ENCODE measurements at places on chromosomes 7 and 10.
A peak's percentile ranks its signal among the peaks of the same experiment; 100 is the strongest.

- no peak for DNase-seq
Observed at GRCh38 chr7:139852482-139852845, 23.4 kb downstream of the TBXAS1 start.

DNA sequence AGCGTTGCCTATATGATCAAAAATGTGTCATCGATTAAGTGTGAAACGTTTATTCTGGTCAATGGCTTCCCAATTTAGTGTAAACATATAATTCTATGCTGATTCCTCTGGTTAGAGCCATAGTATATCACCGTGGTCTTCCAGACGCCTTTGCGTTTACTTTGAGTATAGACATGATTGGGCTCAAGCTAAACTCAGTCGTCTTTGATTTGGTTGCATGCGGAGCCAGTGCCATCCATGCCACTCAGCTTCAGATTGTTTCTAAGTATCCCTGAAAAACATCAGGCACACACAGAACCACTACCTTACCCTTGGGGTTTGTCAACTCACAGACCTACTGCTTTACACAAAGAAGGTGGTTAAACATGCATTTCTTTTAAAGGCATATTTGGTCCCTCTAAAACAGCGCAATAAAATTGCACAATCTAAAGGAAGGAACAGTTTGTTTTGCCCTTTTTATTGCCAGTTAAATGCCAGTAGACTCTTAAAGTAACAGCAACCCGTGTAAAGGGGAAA, 273.6 kb upstream of the KLF6 start:
- DNase-seq = no peak

- DNase-seq = no peak
Observed at GRCh38 chr10:88833156-88833555, 18.5 kb downstream of the ANKRD22 start.

GRCh38 chr10:126290232-126290631, 98.0 kb downstream of the ADAM12 start:
- DNase-seq = no peak

DNA sequence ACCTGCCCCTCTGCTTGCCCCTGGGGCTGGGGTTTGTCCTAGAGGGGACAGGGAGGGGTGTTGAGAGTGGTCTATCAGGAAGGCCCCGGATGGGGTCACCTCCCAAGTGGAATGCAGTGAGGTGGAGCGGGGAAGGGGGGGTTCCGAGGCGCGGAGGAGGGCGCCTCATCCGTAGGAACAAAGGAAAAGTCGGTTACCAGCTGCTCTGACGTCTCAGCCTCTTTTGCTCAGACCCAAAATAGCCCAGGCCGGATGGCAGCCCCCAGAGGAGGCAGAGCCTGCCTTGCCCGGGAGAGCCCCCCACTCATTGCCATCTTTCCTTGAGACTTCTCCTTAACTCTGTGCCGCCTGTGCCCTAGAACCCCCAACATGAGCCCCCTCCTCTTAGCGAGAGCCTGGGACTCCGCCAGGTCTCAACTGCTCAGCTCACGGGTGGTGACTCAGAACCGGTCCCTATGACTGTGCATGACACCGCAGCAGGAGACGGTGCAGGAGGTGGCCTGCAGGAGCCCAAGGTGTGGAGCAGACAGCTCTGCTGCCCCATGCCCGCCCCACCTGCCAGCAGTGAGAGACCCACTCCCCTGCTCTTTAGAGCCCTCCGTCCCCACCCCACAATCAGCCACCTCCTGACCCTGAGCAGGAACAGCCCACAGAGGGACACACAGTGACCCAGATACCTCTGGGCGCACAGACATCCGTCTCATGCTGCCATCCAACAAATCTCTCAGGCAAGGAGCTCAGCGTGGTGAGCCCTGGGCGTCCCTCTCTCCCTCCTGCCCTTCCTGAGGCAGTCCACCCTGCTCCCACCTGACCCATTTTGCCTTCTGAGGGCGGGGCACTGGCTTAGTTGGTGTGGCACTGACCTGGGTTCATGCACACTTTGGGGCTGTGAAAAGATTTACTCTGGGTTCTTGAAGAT, 13.1 kb downstream of the STX1A start:
- no peak for DNase-seq

DNA sequence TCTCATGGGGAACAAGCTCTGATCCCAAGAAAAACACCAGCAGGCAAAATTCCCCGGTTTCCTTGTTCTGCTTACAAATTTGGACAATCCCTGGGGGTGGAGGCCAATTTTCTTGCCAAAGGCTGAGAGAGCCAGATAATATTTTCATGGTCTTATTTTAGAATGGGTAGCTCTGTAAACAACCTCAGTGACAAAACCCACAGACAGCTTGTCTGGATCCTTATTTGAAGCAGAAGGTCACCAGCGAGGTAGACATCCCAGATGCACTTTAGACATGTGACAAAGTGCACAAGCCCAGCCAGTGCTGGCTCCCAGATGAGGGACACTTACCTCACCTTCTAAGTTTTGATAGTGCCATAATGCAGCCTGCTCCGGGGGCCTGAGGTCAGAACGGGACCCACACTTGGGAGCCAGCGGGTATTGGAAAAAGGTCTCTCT, 102.6 kb upstream of the DDC start:
- no peak for DNase-seq

DNA sequence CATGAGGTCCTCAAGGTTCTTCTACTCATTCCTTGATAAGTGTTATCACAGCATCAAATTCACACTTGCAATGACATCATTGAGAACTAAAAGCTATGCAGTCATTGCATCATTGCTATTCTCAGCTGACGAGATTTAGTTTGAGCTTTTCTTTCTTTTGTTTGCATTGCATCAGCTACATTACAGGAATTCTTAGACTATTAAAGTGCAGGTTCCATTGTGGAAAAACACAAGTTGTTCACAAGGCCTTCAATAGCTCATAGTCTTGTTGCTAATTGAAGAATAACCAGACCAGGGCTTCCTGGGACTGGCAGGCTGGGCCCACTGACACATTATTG, 139.3 kb downstream of the CXCL12 start:
- DNase-seq = no peak

- DNase-seq = no peak
Observed at GRCh38 chr7:101096331-101096956, 11.2 kb downstream of the TRIM56 start.

- DNase-seq = no peak
Observed at GRCh38 chr10:122295451-122295809, 24.3 kb downstream of the BTBD16 start.

- DNase-seq = no peak
Observed at GRCh38 chr7:114788706-114789105, 133.2 kb upstream of the MDFIC start.

DNA sequence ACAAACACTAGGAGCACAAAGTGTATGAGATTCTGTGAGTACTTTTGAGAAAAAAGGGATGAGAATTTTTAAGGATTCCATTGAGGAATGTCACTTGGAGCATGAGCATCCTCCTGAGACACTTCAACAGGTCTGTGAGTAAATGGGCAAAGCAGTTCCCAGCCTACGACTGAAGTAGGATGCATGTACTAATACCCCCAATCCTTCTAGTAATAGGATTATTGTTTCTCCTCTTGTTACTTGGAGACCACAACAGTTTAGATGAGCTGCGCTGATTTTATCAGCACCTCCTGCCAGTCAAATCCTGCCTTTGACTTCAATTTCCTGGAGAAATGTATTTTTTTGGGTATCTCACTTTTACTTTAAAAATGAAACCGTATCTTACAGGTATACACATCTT, 820 bp downstream of the BBS9 start:
- no peak for DNase-seq

GRCh38 chr7:36312064-36312914, 77.4 kb upstream of the ANLN start:
- no peak for DNase-seq

- no peak for DNase-seq
Observed at GRCh38 chr10:58237014-58237834, 30.5 kb downstream of the IPMK start.

GRCh38 chr7:149719912-149720335, 53.5 kb downstream of the ZNF467 start:
- DNase-seq = no peak

- no peak for DNase-seq
Observed at GRCh38 chr7:131326576-131326975, 1.1 kb upstream of the MKLN1 start.

- no peak for DNase-seq
Observed at GRCh38 chr10:43350156-43350555, 21.3 kb upstream of the FXYD4 start.

DNA sequence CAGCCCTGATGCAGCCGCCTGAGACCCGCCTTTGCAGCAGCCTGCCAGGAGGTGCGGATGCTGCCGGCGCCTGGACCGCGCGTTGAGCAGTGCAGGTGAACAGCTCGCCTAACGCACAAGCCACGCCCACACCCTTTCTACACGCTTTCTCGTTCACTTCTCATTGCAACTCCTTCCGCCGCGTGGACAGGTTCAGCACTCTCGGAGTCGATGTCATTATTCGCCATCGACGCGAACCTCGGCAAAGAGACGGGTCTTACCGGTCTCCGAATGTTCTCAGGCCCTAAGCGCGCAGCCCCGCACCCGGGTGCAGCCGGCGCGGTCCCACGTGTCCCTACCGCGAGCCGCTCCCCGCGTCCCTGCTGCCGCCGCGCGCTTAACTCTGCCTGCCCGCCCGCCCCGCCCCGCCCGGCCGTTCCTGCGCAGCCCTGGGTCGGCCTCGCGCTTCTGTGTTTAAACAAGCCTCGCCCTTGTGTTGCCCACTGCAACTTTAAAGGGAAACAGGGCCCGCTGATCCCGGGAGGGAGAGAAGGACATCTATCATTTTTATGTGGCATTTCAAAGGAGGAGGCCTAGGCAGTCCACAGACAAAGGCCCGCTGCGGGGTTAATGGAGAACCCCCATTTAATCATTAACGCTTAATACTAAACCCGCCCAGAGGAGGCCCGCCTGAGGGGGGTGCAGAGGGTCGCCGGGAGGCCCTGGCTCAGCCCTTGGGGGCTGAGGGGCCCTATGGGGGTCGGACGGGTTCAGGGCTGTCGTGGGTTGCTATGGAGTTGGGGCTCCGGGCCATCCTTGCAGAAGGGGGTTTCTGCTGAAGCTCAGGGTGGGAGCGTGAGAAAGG, 128.5 kb downstream of the WDR11 start:
- DNase-seq = no peak

- DNase-seq = no peak
Observed at GRCh38 chr10:74328388-74328787, 177.4 kb downstream of the ADK start.

- DNase-seq = no peak
Observed at GRCh38 chr10:25522294-25522693, 347.5 kb downstream of the GPR158 start.

DNA sequence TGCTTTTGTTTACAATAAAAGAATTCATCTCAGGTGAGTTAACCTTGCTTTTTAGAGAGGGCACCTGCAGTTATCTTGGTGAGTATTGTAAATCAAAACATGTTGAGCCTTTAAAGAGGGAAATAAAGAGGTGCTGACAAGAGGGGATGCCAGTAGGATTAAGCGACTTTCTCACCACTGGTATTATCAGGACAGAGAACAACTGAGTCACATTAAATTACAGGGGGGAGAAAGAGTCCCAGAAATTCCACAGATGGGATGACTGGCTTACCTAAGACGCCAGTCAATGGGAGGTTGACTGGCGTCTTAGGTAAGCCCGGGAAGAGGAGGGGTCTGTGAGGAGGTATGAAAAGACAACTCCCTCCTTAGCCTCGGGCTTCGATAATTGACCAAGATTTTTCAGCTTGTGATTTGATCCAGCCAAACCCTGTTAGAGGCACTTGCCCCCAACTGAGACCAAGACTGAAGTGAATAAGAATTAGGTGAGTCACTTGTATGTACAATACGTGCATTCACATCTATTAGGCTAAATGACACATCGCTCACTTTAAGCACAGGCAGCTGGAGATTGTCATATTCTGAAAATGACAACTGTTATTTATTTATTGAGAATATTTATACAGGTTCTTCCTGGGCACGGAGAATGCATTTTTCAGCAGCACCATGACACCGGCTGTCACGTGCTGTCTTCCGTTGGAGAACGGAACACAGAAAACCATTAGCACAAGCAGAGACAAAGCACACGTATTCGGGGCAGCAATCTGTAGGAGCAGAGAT, 117.6 kb downstream of the SEM1 start:
- DNase-seq = no peak

- DNase-seq = no peak
Observed at GRCh38 chr7:54097886-54098285, 444.3 kb upstream of the VSTM2A start.

DNA sequence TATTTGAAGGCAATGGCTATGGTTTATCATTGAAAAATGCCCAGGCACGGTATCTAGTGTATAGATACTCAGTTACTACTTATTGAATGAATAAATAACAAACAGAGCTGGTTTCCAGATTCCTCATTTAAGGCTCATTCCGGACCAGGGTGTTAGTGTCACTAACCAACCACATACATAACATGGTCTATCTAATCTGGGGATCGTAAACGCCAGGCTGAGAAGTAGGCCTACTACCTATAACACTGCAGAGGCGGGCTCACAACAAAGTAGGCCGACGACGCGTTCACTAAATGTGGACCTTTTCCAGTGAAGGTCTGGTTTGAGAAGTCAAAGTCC, 423 bp downstream of the LSM5 start:
- DNase-seq = no peak

DNA sequence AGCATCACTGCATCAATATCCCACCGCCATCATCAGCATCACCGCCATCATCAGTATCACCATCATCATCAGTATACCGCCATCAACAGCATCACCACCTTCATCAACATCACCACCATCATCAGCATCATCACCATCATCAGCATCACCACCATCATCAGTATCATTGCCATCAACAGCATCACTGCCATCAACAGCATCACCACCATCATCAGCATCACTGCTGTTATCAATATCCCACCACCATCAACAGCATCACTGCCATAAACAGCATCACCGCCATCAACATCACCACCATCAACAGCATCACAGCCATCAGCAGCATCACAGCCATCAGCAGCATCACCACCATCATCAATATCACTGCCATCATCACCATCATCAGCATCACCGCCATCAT, 115.8 kb downstream of the RGS10 start:
- no peak for DNase-seq

GRCh38 chr10:97072851-97073665, 112.7 kb downstream of the SLIT1 start:
- DNase-seq = peak; percentile 78

DNA sequence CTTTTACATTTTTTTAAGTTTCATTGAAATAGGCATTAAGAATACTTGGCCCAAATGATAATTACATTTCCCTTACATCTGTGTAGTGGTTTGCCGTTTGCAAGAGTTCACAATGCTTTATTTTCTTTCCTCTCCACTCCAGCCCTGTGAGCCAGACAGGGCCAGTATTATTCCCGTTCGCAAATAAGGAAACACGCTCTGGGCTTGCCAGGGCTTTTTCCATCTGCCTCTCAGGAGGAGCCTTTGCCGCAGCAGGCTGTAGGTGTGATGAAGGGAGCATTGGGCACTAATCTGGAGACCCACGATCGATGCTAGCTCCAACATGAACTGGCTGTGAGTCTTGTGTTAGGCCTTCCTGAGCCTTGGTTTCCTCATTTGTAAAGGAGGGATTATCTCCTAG, 154.4 kb downstream of the GALNT17 start:
- no peak for DNase-seq

GRCh38 chr7:1227814-1228544, 4.7 kb upstream of the UNCX start:
- no peak for DNase-seq

Measured in T-helper 9 cell (primary cell).